Peyer's patch (tissue), 4 donors: ENCODE measurements at places on chromosomes 13 and 19.

DNA sequence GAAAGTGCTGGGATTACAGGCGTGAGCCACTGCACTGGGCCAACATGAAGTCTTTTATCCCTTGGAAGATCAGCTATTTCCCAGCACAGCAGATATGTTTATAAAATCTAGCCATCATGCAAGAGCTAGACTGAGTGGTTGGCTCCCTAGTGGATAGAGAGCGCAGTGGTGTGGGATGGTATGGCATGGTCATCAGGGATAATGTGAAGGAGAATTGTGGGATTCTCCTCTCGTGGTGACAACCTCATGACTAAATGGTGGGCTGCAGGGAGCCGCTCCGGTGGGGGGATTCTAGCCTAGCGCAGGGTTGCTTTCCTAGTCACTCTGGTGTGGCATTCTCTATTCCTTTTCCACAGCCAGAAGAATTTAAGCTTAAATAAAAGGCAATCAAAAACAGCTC is 43.3 kb upstream of the GPI start:
- DNase-seq: peak; percentile 3
- H3K27me3 ChIP-seq: no peaks in the 10 kb centered on the region
- no peak overlapping the region for H3K27ac ChIP-seq
- no peaks in the 10 kb centered on the region for H3K36me3 ChIP-seq
- no peaks in the 10 kb centered on the region for H3K4me1 ChIP-seq

- H3K27me3 ChIP-seq: no peaks in the 10 kb centered on the region
- H3K4me3 ChIP-seq: no peak overlapping the region
- no peaks in the 10 kb centered on the region for H3K4me1 ChIP-seq
- H3K36me3 ChIP-seq: no peaks in the 10 kb centered on the region
- H3K27ac ChIP-seq: no peak overlapping the region
Observed at GRCh38 chr13:113608967-113609533, 24.5 kb downstream of the TFDP1 start.

DNA sequence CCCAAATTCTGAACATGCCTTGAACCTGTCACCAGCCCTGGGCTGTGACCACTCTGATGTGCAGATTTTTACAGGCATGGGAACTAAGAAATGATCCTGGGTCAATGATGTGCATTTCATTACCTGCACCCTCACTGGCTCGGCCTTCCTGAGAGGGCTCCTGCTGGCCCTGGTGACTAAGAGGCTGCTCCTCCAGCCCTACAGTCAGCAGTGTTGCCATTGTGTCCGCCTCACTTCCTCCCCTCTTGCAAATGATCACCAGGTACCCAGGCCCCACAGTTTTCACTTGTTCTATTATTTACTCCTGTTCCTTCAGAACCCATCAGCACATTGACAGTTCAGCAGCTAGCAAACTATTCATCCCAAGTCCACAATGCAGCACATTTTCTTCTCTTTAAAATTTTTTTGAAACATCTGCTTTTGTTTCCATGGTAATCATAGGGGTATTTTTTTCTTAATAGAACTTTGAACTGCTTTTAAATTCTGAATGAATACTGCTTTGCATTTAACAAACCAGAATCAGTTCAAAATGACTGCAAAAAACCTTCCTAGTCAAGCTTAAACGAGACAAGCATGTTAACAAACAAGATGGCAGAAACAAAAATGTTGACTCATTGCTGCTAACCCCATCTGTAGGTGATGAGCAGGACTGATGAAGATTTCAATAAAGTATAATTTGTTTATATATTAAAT is 29.3 kb downstream of the STARD13 start:
- H3K27me3 ChIP-seq: no peaks in the 10 kb centered on the region
- no peaks in the 10 kb centered on the region for H3K4me1 ChIP-seq
- H3K4me3 ChIP-seq: no peak overlapping the region
- H3K36me3 ChIP-seq: no peaks in the 10 kb centered on the region

- H3K4me3 ChIP-seq: no peak overlapping the region
- H3K27me3 ChIP-seq: no peaks in the 10 kb centered on the region
- H3K36me3 ChIP-seq: no peaks in the 10 kb centered on the region
- no peak overlapping the region for H3K27ac ChIP-seq
- no peak for DNase-seq
Observed at GRCh38 chr13:45280011-45280410, 61.0 kb downstream of the TPT1 start.

GRCh38 chr13:77865622-77866021 is 53.0 kb downstream of the EDNRB start:
- no peaks in the 10 kb centered on the region for H3K27me3 ChIP-seq
- H3K36me3 ChIP-seq: no peaks in the 10 kb centered on the region
- H3K4me1 ChIP-seq: no peaks in the 10 kb centered on the region

DNA sequence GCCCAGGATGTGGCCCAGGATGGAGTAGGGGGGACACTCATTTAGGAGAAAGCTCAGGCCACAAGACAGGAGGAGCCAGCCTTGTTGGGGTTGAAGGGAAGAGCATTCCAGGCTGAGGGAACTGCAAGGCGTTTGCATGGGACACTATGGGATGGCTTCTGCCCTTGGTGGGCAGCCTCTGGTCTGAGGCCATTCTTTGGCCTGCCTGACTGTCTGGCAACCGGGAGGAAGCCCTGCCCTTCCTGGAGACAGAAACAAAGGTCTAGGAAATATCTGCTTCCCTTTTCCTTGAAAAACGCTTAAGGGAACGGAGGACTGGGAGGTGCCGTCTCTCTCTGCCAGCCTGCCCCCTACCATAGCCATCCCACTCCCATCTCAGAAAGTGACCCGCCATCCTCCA is 2.8 kb upstream of the ICAM1 start:
- DNase-seq: no peak
- peak overlapping the region; percentile 57 for H3K27ac ChIP-seq
- H3K4me3 ChIP-seq: no peak overlapping the region
- H3K27me3 ChIP-seq: no peaks in the 10 kb centered on the region
- no peaks in the 10 kb centered on the region for H3K36me3 ChIP-seq

- no peak overlapping the region for H3K4me3 ChIP-seq
- H3K27ac ChIP-seq: no peak overlapping the region
- DNase-seq: peak; percentile 8
- peaks cover 11% of the 10 kb centered on the region for H3K36me3 ChIP-seq
Observed at GRCh38 chr13:113539822-113540221, 44.7 kb upstream of the TFDP1 start.
